ENCODE measurements at places on chromosomes 16 and 17. TPM values are rescaled to one million over a fixed set of nuclear protein-coding genes. Genes with fewer than 3 reads are reported as not detected.

The PRKCA gene
- 2.4 TPM for polyA plus RNA-seq

The ERN2 gene
- not detected for polyA plus RNA-seq

The UNC13D gene
- 3.7 TPM for polyA plus RNA-seq

The ATXN2L gene
- 75.1 TPM for polyA plus RNA-seq

DNA sequence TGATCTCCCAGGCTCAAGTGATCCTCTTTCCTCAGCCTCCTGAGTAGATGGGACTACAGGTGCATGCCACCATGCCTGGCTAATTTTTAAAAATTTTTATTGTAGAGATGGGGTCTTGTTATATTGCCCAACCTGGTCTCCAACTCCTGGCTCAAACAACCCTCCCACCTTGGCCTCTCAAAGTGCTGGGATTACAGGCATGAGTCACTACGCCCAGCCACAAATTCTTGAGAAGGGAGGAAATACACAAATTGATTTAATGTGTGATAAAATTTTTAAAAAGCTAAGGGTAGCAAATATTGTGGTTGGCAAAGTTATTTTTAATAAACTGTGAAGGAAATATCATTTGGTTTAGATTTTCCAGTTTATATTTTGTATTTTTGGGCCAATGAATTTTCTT is 9.6 kb downstream of the ITGAD start:
- DNase-seq: no peak

- no peak for DNase-seq
These were observed 12.7 kb upstream of the N4BP1 start for GRCh38 chr16:48622456-48623303.

Measured in forelimb muscle (tissue), 1 donor.